ENCODE measurements at places on chromosomes 16 and 17.

- no peak for ATAC-seq
These were observed 4.5 kb downstream of the ABCA8 start for GRCh38 chr17:68950725-68951124.

GRCh38 chr17:37742762-37743611 lies 1.9 kb downstream of the HNF1B start:
- ATAC-seq, result peak; percentile 23

GRCh38 chr17:72311004-72311403 lies 190.2 kb downstream of the SOX9 start:
- no peak for ATAC-seq

DNA sequence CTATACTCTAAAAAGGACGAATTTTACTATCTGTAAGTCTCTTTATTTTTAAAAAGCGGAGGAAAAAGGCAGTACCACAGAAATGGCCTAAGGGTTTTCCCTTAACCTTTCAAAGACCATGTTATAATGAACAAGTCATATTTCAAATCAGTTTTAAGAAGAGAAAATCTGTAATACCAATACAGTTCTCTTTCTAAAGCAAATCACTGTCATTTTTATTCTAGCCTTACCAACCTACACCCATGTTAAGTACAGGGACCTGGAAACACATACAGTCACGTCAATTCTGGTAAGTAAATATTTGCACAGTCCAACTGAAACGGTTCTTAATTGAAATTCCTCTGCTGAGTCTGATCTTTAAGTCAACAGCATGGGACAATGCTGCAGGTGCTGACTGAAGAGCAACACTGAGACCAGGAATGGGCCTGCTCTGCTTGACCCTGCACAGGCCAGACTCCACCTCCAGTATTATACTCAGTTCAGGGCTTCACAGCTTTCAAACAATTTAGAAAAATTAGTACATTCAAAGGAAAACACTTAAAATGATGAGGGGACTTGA lies 20.2 kb downstream of the MBTPS1 start:
- ATAC-seq, result no peak

GRCh38 chr17:61414141-61414935 lies 14.7 kb downstream of the TBX2 start:
- ATAC-seq, result no peak

DNA sequence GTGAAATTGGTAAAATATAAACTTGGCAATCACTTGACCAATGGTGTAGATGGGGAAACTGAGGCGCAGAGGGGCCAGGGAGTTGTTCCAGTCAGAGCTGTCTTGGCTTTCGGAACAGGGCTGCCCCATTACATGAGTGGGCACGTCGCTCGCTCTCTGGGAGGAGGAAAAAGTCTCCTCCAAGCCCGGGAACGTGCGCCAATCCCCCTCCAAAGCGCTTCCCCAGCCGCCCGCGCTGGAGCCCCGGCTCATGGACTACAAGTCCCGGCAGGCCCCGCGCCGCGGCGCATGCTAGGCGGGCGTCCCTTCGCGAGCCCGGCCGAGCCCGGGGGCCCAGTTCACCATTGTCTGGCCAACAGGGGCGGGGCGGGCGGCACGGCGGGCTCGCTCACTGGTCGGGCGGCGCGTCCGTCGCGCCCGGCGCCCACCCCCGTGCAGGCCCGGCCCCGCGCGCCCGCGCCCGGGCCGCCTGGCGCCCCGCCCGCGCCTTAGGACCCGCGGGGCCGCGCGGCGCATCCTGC lies at the start of gene LLGL1:
LLGL1 (plus strand) TSS at position 515 of the 521 bp plus-strand sequence. CDS start 48 bp downstream, outside the sequence.
- ATAC-seq, result peak; percentile 97

- no peak for ATAC-seq
These were observed 215.8 kb downstream of the RBFOX3 start for GRCh38 chr17:79395066-79395465.

GRCh38 chr17:81814748-81815645 lies 11.0 kb downstream of the GCGR start:
- no peak for ATAC-seq

DNA sequence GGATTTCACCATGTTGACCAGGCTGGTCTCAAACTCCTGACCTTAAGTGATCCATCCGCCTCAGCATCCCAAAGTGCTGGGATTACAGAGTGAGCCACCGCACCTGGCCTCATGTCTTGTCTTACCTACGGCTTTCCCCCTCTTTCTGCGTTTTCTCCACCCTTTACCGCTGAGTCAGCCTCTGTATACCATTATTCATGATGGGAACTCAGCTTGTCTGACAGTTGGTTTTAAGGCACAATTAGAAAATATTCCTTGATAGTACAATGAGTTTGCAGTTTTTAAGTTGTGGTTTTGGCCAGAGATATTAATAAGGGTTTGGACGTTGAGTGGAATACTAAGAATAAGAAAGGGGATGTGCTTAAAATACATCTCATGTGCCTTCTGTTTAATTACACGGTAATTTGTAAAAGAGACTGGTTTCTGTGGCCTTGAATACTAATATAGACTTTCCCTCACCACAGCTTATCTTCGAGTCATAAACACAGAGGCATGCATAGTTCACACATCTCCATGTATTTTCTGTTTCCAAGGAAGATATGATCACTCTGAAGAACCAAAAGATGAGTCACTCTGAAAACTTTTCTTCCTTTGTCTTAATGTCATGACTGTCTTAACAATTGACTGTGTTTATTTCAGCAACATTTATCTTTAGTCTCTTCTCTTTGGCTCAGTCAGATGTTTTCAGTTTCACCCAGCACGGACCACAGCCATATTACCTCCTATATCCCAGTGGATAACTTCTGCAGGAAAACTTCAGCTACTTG lies 54.4 kb downstream of the PITPNC1 start:
- peak; percentile 95 for ATAC-seq

DNA sequence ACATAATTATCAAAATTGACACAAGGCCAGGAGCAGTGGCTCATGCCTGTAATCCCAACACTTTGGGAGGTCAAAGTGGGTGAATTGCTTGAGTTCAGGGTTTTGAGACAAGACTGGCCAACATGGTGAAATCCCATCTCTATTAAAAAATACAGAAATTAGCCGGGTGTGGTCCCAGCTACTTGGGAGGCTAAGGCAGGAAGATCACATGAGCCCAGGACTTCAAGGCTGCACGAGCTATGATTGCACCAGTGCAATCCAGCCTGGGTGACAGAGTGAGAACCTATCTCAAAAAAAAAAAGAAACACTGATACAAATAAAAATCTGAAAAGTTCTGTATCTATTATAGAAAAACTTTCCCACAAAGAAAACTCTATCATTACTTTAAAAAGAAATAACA lies 15.5 kb downstream of the MYH10 start:
- ATAC-seq, result no peak

- ATAC-seq, result no peak
These were observed 8.7 kb downstream of the CLUAP1 start for GRCh38 chr16:3509470-3509928.

DNA sequence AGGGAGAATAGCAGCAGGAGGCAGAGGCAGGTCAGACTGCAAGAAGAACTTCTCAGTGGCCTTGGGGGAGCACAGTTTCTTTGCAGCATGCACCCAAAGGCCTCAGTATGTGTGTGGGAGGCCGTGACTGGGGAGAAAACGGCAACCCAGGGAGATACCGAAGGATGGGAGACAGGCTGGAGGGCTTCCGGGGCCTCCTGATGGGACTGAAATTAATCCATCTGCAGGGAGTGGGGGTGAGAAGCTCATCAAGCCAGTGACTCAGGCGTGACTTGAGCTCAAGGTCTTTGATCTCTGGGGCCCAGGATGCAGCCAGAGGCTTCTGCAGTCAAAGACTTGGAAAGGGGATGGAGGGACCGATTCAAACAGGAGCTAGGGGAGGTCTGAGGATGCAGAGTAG lies 5.1 kb upstream of the C17orf113 start:
- no peak for ATAC-seq

- no peak for ATAC-seq
These were observed 36.5 kb downstream of the IRF8 start for GRCh38 chr16:85935391-85935973.

DNA sequence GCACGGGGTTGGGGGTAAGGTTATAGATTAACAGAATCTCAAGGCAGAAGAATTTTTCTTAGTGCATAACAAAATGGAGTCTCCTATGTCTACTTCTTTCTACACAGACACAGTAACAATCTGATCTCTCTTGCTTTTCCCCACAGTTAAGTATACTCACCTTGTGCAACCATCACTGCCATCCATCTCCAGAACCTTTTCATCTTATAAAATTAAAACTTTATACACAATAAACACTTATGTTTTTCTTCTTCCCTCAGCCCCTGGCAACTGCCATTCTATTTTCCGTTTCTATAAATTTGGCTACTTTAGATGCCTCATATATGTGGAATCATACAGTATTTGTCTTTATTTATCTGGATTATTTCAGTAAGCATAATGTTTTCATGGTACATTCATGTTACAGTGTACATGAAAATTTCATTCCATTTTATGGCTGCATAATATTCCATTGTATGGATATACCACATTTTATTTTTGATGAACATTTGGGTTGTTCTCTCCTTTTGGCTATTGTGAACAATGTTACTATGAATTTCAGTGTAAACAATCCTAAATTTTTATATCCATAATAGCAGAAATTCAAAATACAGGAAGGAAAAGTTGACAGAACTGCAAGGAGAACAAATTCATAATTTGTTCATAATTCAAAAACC lies 25.7 kb upstream of the FA2H start:
- ATAC-seq, result no peak

DNA sequence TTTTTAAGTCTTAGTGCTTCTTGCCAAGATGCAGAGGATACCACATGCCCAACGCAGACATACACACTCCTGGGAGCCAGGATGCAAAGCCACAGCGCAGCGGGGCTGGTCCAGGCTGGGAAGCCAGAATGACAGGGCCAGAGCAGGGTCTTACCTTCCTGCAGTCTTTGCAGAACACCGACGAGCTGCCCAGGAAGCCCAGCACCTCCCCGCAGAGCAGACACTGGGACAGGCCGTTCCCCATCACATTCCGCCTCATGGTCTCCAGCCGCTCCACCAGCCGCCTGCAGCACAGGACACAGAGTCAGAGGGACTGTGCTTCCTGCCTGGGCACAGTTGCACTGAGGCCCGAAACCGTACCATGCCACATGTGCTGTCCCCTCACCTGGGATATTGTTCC lies 33.3 kb downstream of the RPH3AL start:
- ATAC-seq, result no peak

DNA sequence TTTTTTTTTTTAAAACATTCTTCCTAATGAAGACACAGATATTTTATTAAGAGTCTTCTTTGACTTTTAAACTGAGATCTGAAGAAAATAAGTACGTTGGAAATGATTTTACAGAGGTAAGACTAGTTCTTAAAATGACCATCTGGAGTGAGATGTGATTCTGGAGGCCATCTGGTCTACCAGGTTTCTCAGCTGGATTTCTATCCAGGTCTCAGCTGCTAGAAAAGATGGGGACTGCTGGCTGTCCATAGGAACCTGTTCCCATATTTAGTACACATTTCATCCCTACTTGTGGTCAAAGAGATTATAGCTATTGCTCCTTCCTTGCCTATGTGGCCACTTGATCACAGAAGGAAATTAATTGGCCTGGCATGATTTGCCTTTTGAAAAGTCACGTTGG lies 12.2 kb downstream of the PMFBP1 start:
- ATAC-seq, result no peak

- ATAC-seq, result peak; percentile 38
These were observed 20.7 kb upstream of the MRTFB start for GRCh38 chr16:14050291-14051027.

- ATAC-seq, result no peak
These were observed 57.4 kb downstream of the EMP2 start for GRCh38 chr16:10522966-10523365.

DNA sequence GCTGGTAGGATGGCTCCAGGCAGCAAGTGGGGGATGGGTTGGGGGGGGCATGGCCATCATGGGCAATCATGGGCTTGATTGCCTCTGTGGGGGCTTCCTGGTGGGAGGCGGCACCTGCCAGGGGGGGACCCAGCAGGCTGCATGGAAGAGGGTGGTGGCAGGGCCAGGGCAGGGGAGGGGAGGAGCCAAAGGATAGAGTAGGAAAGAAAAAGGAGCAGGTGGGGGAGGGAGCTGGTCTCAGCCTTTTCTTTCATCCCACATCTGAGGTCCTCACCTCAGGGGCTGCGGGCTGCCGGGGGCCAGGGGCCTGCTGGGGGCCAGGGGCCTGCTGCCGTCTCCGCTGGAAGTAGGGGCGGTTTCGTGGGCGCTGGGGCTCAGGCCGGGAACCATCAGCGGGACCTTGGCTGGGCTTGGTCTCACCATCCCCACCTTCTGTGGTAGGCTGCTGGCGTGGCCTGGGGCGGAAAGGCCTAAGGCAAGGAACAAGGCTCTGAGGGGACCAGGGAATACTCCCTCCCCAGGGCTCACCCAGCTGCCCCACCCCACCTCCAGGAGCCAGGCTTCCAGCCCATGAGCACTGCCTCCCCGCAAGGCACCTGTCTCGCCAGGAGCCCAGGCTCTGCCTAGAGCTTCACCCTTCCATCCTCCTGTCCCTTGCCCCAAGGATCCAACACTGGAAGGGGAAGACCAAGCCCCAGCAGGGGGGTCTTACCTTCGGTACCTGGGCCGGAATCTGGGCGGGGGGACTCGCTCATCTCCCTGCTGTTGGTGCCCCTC lies 5.0 kb downstream of the YBX2 start:
- ATAC-seq, result no peak
